IMR-90 (cell line): ENCODE measurements at places on chromosomes 5 and 9. TPM values are rescaled to one million over a fixed set of nuclear protein-coding genes. Genes with fewer than 3 reads are reported as not detected.
A peak's percentile ranks its signal among the peaks of the same experiment; 100 is the strongest.

DMRT3 gene
- not detected in 2 replicates for total RNA-seq

DNA sequence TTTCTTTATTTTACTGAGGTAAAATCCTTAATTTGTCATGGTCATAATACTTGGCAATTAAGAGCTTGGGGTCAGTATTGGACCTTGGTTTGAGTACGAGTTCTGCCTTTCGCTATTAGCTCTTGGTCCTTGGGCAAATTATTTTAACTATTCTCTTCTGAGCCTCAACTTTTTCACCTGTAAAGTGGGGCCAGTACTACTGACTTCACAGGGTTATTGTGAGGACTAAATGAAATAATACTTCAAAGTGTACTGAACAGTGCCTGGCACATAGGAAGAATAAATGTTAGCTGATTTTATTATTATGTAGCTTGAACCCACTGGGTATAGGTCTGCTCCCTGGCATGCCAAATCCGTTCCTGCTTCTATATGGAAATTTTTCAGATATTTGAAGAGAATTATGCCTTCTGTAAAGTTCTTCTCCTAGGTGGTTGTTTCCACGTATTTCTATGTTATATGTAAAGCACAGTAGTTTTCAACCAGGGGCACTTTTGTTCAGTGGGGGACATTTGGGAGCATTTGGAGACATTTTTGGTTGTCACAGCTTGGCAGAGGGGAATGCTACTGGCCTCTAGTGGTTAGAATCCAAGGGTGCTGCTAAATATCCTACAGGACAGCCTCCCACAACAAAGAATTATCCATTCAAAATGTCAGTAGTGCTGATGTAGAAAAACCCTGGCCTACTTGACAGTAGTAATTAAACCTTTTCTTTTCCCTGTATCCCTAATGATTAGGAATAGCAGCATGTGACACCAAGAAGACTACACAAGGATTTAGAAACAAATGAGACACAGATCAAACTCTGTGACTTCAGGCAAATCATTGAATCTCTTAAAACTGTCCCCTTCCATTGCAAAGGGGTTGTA, 4.5 kb downstream of the RCL1 start:
- no peaks in the 10 kb centered on the region for H3K36me3 ChIP-seq
- H3K27ac ChIP-seq: no peak overlapping the region
- H3K4me3 ChIP-seq: no peak overlapping the region
- peak; percentile 43 for DNase-seq
- no peaks in the 10 kb centered on the region for H3K27me3 ChIP-seq

DNA sequence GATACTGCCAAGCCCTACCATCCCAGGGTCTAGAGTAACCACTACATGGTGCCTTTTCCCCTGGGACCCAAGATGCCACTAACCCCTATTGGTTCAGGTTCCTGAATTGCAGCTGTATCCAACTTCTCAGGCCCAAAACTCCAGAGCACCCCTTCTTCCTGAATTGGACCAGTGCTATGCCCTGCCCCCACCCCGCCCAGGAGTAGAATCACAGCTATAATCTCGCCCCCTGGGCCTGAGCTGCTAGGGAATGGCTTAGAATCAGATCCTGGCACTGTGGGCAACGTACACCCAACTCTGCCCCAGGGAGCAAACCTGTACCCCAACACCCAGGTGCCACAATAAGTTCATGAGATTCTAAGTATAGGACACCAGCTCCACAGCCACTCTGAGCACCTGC, 206.3 kb downstream of the CACNA1B start:
- H3K27me3 ChIP-seq: no peaks in the 10 kb centered on the region
- H3K4me1 ChIP-seq: no peaks in the 10 kb centered on the region
- H3K4me3 ChIP-seq: no peak overlapping the region
- DNase-seq: no peak

OR1Q1 gene
- not detected in 2 replicates for total RNA-seq

FBXL7 gene
- total RNA-seq: 4.1 and 4.4 TPM in 2 replicates

DNA sequence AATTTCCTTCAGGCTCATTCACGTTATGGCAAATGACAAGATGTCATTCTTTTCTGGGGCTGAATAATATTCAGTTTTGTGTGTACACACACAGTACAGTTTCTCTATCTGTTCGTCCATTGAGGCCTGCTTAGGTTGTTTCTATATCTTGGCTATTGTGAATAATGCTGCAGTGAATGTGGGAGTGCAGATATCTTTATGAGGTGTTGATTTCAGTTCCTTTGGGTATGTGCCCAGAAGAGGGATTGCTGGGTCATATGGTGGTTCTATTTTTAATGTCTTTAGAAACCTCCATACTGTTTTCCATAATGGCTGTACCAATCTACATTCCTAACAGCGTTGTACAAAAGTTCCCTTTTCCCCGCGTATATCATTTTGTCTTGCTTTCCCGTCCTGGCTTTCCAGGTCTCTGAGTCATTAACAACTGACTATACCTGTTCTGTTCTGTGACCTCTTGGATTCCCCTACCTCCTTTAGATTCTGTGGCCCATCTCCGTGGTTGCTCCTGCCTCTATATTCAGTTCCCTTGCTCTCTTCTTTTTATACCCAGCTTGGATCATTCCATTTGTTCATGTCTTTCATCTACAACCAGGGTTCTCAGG, 6.8 kb downstream of the SNX30 start:
- H3K27ac ChIP-seq: no peak overlapping the region
- peak; percentile 45 for DNase-seq
- H3K27me3 ChIP-seq: no peaks in the 10 kb centered on the region
- H3K4me1 ChIP-seq: peaks cover 29% of the 10 kb centered on the region
- no peak overlapping the region for H3K4me3 ChIP-seq
- no peaks in the 10 kb centered on the region for H3K36me3 ChIP-seq

MEIKIN gene
- not detected in 2 replicates for total RNA-seq

DNA sequence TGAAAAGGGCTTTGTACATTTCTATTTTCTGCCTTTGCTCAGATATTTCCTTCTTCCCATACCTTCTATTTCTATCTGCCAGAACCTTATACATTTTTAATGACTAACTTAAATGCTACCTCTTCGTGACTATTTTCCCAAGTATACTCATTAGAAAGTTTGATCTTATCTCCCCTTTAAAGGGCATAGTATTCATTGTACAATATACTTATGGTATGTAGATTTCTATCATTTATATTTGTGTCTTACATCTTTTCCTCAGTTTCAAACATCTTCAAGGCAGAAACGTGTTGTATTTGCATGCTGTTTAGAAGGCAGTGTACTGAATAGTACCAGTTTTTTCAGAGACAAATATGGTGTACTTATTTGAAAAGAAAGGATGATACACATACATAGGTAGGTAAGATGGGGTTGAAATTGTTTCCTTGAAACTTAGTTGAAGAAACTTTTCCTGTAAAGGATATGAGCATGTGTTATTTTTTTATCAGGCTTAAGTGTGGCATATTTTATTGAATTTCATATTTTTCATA, 518.1 kb upstream of the NUDT12 start:
- no peak for DNase-seq
- no peaks in the 10 kb centered on the region for H3K4me1 ChIP-seq
- H3K27me3 ChIP-seq: no peaks in the 10 kb centered on the region
- H3K27ac ChIP-seq: no peak overlapping the region
- no peak overlapping the region for H3K4me3 ChIP-seq

TMC1 gene
- total RNA-seq: not detected in 2 replicates

DNA sequence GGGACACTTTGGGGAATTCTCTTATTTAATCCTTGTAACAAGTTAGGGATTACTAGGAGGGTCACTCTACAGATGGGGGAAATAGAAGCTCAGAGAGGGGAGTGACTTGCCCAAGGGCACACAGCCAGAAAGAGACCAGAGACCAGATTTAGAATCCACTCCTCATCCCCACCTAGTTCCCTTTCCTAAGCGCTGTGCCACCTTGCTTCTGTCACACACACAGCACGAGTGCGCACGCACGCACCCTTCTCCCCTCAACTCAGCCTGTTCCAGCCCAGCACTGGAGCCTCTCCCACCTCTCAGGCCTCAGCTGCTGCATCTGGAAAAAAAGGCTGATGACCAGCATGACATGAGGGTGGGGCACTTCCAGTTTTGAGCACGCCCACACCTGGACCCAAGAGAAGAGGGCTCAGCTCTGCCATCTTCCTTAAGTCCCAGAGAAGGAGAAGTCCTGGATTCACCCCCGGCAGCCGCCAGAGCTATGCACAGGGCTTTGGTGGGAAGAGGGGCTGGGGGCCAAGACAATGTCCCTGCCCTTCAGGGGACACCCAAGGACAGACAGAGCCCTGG, 18.5 kb downstream of the NR5A1 start:
- H3K4me1 ChIP-seq: no peaks in the 10 kb centered on the region
- H3K36me3 ChIP-seq: no peaks in the 10 kb centered on the region
- no peak overlapping the region for H3K27ac ChIP-seq
- peaks cover 74% of the 10 kb centered on the region for H3K27me3 ChIP-seq
- no peak overlapping the region for H3K4me3 ChIP-seq

GRCh38 chr9:100269656-100270055, 83.1 kb downstream of the TEX10 start:
- H3K36me3 ChIP-seq: peaks cover 7% of the 10 kb centered on the region
- no peak overlapping the region for H3K27ac ChIP-seq
- DNase-seq: no peak
- H3K27me3 ChIP-seq: no peaks in the 10 kb centered on the region
- no peak overlapping the region for H3K4me3 ChIP-seq

C9orf43 gene
- 0.28 and 0.36 TPM in 2 replicates for total RNA-seq

MACROH2A1 gene
- 126 and 141 TPM in 2 replicates for total RNA-seq

SMARCA2 gene
- 26.7 and 29.2 TPM in 2 replicates for total RNA-seq

FRRS1L gene
- under 0.01 TPM in 1 of 2 replicates, not detected in the other for total RNA-seq

CD72 gene
- 0.36 TPM in 1 of 2 replicates, not detected in the other for total RNA-seq
